ENCODE measurements at places on chromosomes 7 and 10. TPM values are rescaled to one million over a fixed set of nuclear protein-coding genes. Genes with fewer than 3 reads are reported as not detected.

EEPD1 gene
- 0.71 TPM for total RNA-seq

STEAP4 gene
- total RNA-seq: 0.11 TPM

CYP26A1 gene
- 1.6 TPM for total RNA-seq

BAMBI gene
- 18.7 TPM for total RNA-seq

DNA sequence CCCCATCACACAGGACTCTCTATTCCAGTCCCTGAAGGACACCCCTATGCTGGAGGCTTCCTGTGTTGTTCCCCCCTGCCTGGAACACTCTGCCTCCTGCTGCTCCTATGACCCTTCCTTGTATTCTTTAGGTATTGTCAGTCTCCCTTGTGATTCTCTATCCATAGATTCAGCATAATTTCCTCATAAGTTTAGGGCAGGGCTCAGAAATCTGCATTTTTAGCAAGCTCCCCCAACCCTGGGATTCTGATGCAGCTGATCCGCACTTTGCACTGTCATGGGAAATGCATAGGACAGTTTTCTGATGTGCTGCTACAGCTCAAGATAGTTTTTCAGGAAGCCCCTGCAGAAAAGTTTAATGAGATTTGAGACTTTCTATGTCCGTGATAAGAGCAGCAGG, 79.9 kb downstream of the ADRA2A start:
- H3K4me3 ChIP-seq: no peak overlapping the region
- H3K36me3 ChIP-seq: no peaks in the 10 kb centered on the region

DNA sequence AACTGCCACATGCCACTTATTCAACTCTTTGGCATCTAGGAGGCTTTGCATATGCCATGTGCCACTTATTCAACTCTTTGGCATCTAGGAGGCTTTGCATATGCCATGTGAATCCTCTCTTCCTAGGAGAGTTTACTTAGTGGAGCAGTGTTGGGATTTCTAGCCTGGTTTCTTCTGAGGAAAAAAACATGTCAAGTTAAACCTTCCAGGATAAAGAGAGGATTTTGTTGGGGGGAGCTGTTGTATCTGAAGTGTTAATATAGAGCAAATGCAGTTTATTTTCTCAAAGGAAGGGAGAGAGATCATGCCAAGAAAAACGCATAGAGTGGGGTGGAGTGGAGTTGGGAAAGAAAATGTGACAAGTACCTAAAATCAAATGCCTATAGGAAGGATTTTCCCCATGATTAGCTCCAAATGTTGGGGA, 91.5 kb downstream of the MCU start:
- H3K4me1 ChIP-seq: no peaks in the 10 kb centered on the region
- H3K4me3 ChIP-seq: no peak overlapping the region
- no peaks in the 10 kb centered on the region for H3K27me3 ChIP-seq
- H3K27ac ChIP-seq: no peak overlapping the region
- no peak for DNase-seq

- DNase-seq: peak; percentile 68
- no peaks in the 10 kb centered on the region for H3K36me3 ChIP-seq
- H3K4me3 ChIP-seq: no peak overlapping the region
- H3K27me3 ChIP-seq: peaks cover 75% of the 10 kb centered on the region
- H3K27ac ChIP-seq: no peak overlapping the region
- no peaks in the 10 kb centered on the region for H3K4me1 ChIP-seq
These were observed 4.8 kb downstream of the FSCN3 start for GRCh38 chr7:127598318-127598717.
